Urinary bladder (tissue), 4 donors: ENCODE measurements at places on chromosomes 1 and 21. TPM values are rescaled to one million over a fixed set of nuclear protein-coding genes. Genes with fewer than 3 reads are reported as not detected.

Gene AKR7A3
- total RNA-seq, result 0.53 TPM

DNA sequence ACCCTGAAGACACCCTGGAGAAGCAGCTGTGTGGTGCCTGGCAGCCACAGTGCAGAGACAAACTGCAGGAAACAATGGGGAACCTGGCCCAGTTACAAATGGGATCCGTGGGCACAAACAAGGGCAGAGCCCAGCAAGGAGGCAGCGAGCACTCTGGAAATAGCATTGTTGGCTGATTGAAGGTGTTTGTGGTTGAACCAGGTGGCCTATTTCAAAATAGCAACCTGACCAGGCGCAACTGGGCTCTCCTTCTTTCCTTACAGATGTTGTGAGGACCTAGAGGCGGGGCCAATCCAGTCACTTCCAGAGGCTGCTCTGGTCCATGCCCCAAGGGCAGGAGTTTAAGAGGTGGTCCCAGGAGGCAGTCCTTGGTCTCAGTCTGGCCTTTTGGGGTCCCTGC is 21.7 kb upstream of the ZBTB21 start:
- DNase-seq, result no peak

Gene OR6N1
- total RNA-seq, result not detected

- DNase-seq, result no peak
Measured at GRCh38 chr1:247857985-247858619, 1.1 kb downstream of the TRIM58 start.

DNA sequence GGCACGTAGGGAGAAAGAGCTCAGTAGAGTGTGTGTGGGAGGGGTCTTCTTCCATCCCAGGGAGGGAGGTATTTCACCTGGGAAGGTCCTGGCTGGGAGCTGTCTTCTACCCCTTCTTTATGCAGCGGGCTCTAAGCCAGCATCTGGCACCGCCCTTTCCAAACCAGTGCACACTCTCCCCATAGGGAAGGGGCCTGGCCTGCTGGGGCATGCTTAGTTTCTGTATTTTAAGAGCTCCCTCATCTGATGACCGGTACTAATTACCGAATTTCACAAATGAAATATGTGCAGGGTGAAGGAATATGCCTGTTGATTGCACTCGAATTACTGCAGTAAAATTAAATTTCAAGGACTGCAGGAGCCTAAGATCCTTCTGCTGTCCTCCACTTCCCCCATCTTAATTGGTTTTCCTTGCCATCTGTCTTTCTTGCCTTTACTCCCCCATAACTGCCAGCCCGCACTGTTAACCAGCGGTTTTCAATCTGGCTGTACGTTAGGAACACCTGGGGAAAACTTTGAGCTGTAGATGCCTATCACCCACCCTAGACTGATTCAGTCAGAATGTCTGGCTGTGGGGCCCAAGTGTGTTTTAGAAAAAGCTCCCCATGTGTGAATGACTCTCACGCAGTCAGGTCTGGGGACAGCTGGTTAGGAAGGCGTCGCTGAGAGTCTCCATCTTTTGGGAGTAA is 20.1 kb downstream of the GALNT2 start:
- no peak for DNase-seq

Gene UBE2U
- not detected for total RNA-seq
